ENCODE measurements at places on chromosomes 2 and 18. TPM values are rescaled to one million over a fixed set of nuclear protein-coding genes. Genes with fewer than 3 reads are reported as not detected.

GRCh38 chr2:18896125-18896764 lies 306.9 kb upstream of the NT5C1B start:
- no peak for DNase-seq

DNA sequence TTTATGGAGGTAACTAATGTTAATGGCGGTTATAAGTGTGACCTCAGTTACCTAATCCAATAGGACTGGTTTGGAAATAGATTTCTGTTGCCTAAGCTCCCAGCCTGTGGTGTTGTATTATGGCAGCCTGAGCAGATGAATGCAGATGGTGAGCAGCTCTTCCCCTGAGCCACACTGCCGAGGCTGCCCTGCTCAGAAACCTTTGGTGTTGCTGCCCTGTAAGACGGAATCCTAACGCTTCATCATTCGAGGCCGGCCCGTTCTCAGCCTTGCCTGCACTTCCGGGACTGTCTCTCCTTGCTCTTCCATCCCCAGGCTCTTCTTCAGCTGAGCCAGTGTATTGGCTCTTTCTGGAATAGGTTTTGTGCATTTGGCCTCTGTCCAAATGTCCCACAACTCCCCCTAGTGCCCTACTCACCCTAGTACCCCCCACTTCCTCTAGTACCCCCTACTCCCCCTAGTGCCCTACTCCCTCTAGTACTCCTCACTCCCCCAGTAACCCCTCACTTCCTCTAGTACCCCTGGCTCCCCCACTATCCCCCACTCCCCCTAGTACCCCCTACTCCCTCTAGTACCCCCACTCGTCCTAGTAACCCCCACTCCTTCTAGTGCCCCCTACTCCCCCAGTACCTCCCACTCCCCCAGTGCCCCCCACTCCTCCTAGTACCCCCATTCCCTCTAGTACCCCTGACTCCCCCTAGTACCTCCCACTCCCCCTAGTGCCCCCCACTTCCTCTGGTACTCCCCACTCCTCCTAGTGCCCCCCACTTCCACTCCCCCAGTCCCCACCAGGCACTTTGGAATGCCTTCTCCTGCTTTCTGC lies 106.0 kb upstream of the TAF1B start:
- no peak for DNase-seq

GRCh38 chr2:190545093-190545492 lies 10.6 kb upstream of the NEMP2 start:
- DNase-seq = no peak

GRCh38 chr2:21406911-21407310 lies 283.1 kb downstream of the TDRD15 start:
- DNase-seq = no peak

GRCh38 chr2:165074884-165075283 lies 119.6 kb upstream of the SLC38A11 start:
- DNase-seq = no peak

GRCh38 chr2:218839430-218839829 lies 7.8 kb upstream of the PRKAG3 start:
- no peak for DNase-seq

- no peak for DNase-seq
Observed at GRCh38 chr2:9780368-9781130, 62.7 kb upstream of the TAF1B start.

DNA sequence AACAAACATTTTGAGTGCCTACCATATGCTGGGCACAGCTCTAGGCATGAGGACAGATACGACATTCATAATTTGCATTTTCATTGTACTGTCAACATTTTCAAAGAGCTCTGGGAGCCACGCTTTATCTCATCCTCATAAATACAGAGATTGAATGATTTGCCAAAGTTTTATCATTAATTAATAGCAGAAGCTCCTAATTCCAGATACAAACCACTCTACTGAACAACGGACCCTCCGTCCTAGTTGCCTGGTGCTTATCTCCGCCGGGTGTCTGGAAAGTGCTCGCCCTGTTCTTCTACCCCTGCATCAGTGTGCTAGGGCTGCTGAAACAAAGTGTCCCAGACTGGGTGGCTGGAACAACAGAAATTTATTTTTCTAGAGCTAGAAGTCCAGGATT lies 23.8 kb downstream of the SERTAD2 start:
- no peak for DNase-seq

GRCh38 chr2:32715981-32716380 lies 88.1 kb downstream of the TTC27 start:
- DNase-seq = no peak

GRCh38 chr2:191167766-191168165 lies 17.0 kb upstream of the STAT4 start:
- DNase-seq = no peak

DNA sequence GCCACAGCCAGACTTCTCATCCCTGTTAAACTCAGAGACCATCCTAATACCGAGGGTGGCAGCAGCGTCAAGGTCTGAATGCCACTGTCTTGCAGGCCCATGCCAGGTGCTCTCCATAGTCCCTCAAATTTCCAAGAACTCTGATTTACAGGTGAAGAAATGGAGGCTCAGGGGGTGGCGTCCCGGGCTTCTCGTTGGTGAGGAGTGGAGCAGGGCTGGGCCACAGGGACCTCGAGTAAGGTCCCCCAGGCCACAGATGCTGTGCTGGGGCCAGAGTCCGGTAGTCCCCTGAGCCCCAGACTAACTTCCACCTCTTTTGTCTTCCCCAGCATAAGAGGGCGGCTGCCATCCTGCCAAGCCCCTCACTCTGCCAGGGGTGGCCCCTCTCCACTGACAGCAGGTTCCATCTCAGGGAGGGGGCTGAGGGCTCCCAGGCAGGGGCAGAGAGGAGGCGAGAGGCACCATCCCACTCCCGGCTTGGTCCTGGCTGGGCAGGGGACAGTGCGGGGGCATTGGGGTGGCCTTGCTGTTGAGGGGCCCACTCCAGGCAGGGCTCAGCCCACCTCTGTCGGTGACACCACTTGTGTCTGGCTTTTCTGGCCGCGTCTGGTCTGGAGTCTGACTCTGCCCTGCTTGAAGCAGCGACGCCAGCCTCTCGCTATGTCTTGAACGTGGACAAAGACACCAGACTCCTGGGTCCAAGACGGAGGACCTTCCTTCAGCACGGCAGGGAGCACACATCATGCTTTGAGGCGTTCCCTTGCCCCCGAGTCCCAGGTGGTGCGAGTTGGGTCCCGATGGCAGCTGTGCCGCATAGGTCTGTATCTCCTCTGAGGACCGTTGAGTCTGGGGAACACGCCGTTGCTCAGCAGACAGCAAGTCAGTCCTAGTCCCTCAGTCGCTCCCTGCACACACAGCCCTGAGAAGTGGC lies 15.9 kb upstream of the KLHL30 start:
- no peak for DNase-seq

DNA sequence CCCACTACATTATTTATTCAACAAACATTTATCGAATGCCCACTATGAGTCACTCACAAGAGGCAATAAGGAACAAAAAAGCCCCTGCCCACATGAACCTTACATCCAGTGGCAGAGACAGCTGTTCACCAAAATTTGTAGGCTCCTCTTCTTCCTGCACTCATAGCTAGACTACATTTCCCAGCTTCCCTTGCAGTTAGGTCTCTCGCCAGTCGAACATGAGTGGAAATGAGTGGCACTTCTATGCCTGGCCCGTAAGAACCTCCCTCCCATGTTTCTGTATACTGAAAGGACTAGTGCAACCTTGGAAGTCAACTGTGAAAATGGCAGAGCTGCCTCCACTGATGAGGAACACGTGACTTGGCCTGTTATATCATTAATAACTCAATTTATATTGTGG lies 19.4 kb upstream of the NCOA1 start:
- no peak for DNase-seq

- no peak for DNase-seq
Observed at GRCh38 chr2:230902180-230902899, 22.7 kb downstream of the GPR55 start.

- no peak for DNase-seq
Observed at GRCh38 chr2:145682546-145683157, 1162.7 kb upstream of the ZEB2 start.

DNA sequence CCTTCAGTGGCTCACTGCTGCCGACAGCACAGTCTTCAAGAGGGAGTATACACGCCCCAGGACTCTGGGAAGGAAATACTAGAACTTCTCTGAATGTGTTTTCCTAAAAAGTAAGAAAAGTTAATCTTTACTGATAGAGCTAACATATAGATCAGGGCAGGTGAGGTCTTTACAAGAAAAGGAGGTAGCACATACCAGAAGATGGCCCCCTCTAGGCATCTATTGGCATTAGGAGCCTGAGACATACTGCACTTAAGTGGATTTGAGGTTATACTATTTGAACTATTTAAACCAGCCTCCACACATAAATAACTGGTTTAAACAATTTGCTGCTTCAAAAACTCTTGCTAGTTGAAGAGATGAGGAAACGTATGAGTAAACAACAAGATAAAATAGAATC lies 406.1 kb downstream of the SETBP1 start:
- DNase-seq = no peak

Gene PTPN2
- 63.8 TPM for polyA plus RNA-seq

Gene TCF7L1
- 57.8 TPM for polyA plus RNA-seq

Gene HAT1
- polyA plus RNA-seq = 63.1 TPM

Gene NBAS
- polyA plus RNA-seq = 59.1 TPM
